Germinal center (tissue), 1 donor: ENCODE measurements at places on chromosomes 1 and 21.
A peak's percentile ranks its signal among the peaks of the same experiment; 100 is the strongest.

GRCh38 chr1:230800891-230801840 is 54.0 kb downstream of the CAPN9 start:
- no peak for DNase-seq

GRCh38 chr1:174039027-174039426 is 16.9 kb upstream of the RC3H1 start:
- DNase-seq: no peak

- DNase-seq: no peak
Observed at GRCh38 chr1:168340781-168341482, 60.3 kb downstream of the TBX19 start.

DNA sequence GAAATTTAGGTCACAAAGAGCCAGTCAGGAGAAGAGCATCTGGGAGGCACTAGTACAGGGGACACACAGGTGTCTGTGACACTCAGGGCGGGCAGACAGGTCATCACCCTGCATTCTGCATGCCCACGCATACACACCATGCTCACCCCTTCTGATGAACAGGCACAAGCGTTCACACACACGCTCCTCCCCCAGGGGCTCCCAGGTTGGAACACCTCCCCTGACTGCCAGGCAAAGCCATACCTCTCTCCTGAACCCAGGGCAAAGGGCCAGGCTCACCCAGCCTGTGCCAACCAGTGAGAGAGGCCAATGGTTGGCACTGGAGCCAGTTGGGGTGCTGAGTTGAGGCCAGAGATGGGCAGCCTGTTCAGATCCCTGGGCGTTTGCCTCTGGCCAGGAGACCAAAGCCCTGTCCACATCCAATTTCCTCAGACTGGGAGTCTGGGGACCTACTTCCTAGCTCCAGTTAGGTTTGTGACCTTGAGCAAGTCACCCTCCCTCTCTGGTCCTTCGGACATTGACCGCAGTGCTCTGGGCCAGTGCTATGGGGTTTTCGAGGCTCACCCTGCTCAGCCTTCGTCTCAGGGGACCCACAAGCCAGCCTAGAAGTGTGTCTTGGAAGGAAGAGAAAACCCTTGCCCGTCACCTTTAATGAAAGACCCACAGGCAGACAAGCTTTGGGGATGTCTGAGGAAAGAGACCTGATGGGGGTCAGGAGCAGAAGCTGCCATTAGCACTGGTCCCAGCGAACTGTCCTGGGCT is 5.8 kb upstream of the LAD1 start:
- no peak for DNase-seq

GRCh38 chr1:25799935-25800702 is at the start of gene SELENON:
SELENON (plus strand) TSS chr1:25800193; CDS start chr1:25800231, 38 bp downstream.
- peak; percentile 64 for DNase-seq

DNA sequence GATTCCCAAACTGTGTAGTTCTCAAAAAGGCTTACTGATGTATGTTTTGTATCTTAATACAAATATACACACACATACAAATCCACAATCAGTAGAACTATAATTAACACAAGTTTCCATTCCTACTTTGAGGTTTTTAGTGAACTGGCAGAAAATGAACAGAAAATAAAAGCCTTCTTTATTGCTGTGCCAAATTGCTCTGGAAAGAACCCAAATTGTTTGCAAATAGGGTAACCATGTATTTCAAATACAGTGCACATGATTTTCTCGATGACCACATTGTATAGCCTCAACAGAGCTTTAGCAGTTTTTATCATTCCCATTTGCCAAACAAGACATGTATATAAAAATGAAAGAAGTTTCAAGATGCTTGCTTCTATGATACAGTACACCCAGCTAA is 173.3 kb downstream of the COL24A1 start:
- no peak for DNase-seq

GRCh38 chr1:152654110-152654509 is 9.1 kb upstream of the LCE2D start:
- DNase-seq: peak; percentile 45

- peak; percentile 44 for DNase-seq
Observed at GRCh38 chr1:207004931-207005830, 27.4 kb downstream of the C1orf116 start.

DNA sequence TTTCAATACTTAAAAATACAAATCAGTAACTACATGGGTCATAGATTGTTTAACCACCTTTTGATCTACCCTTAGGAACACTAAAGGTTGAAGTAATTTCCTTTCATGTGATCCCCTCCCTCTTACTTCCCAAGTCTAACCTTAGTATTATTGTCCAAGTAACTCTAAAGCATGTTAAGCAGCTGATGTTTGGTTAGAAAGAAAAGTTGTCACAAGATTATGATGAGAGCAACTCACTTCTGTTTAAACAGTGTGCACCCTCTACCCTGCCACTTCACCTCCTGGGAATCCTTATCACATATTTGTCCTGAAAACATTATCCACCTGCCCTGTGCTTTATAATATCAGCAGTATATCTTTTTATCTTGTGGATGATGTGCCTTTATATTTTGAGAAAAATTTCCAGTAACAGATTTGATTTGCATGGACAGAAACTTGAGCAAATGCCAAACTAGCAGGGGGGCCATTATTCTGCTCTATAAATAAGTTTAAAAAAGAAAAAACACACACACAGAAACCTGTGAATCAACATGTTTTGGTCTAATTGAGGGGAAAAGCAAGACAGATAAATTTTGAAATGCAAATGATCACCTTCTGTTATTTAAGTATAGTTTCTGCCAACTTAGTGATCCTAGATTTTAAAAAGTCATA is 194.3 kb downstream of the RPS6KC1 start:
- DNase-seq: no peak

DNA sequence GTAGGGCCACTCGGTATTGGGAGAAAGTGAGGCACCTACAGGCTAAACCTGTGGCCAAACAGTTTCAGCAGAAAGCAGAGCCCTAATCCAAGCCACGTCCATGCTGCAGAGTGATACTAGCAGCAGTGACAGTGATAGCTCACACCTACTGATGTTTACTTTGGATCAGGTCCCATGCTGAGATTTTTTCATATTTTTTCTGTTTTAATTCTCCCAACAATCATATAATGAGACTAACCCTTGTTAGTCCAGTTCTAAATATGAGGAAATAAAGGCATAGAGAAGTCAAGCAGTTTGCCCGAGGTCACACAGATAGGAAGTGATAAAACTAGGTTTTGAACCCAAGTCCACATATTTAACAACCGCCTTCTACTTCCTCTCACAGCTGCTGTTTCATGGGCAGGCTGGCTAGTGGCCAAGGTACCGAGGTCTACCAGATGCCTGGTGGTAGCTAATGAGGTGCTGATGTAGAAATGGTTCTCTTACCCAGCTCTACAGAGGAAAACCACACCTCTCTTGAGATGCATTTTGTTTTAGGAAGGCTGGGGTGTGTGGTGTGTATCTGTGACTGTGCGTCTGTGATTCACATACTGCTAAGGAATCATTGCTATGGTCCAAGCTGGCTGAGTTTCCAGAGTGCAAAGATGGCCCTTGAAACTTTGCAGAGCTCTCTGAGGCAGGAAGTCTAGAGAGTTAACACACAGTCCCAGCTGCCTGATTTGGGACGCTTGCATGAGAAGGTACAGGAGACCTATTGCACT is 80.3 kb upstream of the ARTN start:
- DNase-seq: no peak

GRCh38 chr1:102546251-102546650 is 549.5 kb upstream of the OLFM3 start:
- DNase-seq: no peak

DNA sequence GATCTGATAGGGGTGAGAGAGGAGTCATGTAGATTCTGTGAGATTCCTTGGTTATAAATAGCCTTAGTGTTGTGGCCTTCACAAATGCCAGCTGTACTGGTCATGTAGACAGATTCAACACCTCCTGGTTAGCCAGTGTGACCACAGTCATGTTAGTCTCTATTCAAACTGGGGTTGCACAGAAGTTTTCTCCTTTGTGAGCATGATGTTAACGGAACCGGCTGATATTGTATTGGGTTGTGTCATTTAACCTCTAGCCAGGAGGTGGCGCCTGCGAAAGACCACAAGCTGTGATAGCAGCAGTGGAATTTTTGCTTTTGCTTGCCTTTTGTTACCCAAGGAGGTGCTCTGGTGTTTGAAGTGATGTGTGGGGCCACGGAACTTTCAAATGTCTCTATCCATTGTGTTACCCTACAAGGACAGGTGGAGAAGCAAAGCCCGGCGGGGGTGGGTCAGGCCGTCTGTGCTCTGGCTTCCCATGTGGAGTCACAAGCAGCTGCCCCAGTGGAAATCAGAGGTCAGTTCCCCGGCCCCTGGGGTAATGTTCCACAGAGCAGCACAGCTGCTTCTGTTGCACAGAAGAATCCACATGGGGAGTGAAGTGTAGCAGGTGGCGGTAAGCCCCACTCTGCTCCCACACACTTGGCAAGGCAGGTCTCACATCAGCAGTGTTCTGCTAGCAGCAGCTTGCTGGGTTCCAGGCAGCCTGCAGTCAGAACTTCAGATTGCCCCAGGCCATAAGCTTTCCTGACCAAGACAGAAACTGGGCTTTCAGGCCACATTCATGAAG is 112.6 kb downstream of the ADAMTS1 start:
- DNase-seq: no peak

DNA sequence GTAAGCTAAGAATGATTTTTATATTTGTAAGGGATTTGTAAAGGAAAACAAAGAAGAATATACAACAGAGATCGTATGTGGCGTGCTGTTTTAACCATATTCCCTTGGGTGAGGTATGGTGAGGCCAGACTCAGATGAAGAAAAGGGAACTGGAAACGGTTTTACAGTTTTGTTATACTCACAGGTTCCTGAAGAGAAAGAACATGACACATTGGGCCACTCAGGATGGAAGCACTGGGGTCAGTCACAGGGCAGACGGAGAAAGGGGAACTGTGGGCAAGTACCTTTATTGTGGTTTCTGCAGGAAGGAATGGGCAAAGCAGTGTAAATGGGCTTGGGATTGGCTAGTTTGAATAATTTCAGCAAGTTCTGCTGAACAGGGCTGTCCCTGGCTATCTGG is 177.4 kb downstream of the LBR start:
- peak; percentile 4 for DNase-seq

DNA sequence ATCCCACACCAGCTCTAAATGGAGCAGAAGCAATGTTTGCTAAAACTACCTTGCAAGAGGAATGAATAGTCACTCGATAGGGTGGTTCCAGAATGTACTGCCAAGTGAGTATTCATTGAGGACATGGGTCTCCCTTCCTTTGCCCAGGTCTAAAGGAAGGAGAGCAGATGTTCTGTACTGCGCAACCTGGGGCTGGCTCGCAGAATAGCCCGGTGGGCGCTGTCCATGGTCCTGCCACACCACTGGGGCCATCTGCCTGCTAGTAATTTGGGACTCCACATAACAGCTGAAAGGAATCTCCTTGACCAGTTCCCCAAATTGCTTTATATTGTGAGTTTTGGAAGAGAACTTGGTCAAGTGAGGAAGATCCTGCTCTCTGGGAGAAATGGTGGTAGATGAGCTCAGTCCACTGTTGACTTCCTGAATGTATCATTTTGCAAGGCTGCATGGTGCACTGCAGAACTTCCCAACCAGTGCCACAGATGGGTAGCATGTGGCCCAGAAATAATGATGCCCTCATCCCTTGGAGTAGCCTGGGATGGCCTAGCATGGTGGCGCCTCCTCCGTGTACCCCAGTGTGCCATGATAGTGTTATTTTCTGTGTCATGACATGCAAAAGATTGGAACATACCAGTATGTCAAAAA is 5.7 kb downstream of the SLC6A17 start:
- peak; percentile 43 for DNase-seq
